ENCODE measurements at places on chromosomes 16 and 17.

DNA sequence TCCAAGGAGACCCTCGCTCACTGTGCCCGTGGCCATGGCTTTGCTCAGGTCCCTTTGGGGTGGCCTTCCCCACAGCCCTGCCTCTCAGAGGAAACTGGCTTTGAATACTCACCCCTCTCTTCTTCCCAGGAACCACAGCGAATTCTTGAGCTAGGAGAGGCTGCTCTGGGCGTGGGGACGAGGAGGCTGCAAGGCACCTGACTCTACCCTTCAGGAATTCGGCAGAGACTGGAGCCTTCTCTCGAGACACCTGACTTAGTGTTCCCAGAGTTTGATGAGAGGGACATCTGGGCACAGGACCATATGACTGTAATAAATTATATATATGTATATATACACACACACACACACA, 6.2 kb downstream of the LLGL2 start:
- no peak for DNase-seq

GRCh38 chr16:15961571-15962090, 12.2 kb downstream of the ABCC1 start:
- DNase-seq: no peak

- no peak for DNase-seq
These were observed 43.9 kb upstream of the TNRC6C start for GRCh38 chr17:77914385-77915254.

DNA sequence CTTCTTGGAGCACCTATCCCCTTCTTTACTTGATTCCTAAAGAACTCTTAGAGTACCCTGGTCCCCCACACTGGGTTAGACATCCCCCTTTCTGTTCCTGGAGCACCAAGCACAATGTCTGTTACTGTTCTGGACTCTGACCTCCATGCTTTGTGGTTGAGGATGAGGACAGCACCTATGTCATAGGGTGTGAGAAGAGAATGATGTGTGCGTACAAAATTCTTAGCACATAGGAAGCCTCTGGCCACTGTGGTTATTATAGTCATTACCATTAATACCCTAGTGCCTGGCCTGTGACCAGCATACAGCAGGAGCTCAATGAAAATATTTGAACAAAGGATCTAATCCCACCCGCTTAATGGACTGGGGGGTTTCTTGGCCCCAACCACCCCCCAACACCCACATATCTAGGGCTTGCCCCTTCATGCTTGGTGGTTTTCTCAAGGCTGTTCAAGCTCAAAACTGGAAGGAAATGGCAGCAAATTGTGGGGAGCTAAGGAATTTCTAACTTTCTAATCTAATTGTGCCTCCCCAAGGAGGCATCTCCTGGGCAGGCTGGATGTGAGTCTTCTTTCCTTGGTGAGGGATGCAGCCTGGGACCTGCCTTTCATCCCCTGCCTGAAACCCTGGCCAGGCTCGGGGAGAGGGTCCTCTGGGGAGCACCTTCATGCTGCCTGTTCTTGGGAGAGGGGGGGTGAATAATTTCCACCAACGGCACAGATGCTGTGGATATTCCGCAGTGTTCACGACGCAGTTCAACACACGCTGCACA, 1.5 kb upstream of the CMIP start:
- no peak for DNase-seq

DNA sequence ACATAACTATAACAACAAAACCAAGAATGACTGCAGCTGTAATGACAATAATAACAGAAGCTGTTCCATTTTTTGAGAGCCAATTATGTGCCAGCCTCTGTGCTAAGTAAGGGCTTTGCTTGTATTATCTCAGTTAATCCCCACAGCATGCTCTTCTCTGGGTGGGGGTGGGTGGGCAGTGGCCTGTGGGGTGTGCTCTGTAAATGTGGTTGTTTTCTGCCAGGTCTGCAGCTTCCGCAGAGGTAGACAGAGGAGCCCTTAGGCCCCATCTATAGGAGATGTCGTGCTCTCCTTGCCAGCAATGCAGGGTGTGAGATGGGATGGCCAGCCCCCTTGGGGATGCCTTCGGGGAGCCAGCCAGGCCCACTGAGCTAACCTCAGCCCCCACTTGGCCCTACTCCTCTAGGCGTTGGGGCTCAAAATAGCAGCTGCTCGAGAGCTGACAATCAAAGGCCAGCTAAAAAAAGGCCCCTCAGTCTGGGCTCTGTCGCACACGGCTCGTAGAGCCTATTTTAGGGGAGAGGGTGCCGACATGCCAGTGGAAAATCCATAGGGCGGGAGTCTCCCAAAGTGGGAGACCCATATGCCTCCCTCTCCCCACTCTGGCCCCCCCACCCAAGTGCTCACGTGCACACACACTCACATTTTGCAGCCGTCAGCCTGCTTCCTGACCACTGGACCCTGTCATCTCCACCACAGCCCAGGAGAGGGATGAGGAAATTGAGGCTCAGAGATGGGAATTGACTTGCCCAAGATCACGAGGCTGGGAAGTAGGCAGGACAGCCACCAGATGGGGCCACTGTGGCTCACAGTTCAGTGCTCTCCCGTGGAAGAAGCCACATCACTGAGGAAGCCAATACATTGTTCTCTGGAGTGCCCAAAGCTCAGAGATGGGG, 15.8 kb downstream of the CDH16 start:
- no peak for DNase-seq

- no peak for DNase-seq
These were observed 157.1 kb upstream of the WSCD1 start for GRCh38 chr17:5913032-5913531.

DNA sequence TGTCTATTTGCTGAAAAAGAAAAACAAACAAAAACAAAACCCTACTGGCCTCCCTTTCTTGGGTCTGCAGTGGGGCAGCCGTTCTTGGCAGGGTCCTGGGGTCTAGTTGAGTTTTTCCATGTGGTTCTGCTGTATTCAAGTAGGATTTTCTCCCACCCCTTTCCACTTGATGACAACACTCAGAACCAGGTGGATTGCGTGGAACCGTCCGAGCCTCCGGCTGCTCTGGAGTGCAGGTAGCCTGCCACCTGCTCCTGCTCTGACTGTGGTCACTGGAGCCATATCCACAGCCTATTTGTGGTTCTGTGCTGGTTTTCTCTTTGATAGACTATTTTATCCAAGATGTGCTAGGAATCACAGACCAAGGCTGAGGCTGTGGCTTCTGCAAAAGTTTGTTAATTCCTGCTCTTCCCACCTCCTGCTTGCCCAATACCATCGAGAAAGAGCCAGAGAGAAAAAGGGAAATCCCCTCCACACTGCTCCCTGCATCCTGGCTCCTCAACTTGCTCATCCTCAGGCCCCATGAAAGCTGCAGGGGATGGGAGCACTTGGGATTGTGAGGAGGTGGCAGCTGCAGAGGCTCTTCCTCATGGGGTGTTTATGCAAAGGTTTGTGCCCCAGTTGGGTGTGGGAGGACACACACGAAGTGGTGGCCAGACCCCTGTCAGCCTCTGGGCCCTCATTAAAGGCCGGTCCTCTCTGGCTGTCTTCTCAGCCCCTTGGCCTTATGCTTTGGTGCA, 377.8 kb upstream of the TNRC6C start:
- DNase-seq: no peak

DNA sequence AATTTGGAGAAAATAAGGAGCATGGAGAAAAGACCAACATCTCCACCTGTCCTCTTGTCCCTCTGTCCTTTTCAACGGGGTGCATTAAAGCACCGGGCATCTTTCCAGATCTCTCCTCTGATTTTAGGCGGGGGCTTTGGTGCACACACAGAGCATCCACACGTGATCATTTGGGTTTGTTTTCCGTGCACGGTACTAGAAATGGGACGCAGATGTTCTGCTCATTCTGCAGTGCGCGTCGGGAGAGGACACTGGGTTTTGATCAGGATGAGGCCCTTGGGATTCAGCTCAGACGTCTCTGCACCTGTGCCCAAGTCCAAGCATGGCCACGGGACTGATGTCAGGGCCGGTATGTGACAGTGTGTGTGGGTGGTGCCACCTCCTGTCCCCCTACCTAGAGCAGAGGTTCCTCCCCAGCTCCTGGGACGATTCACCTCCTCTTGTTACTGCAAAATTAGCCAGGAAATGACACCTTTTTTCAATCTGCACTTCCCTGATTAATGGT, 31.9 kb downstream of the PDIA2 start:
- no peak for DNase-seq

DNA sequence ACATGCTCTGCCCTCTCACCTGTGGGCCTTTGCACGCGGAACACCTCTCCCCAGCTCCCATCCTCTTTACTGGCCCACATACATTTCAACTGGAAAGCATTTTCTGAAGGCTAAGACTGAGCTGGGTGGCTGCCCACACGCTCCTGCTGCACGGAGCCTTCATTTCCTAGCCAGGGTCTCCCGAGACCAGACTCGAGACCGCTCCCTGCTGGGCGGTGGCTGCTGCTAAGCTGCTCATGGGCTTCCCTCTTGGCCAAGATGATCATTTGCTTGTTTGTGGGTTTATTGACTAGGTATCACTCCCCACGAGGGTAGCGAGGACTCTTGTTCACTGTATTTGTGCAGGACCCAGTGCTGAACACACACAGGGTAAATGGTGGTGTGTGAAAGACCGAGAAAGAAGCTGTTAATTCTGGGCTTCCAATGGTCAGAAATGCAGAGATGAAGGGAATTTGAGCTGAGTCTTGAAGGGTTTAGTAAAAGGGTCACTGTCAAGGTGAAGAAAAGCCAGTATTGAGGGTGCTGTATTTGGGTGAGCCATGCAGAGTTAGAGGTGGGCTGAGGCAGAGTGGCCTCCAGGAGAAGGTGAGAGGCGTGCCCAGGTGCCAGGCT, 907 bp downstream of the TRAPPC2L start:
- peak; percentile 25 for DNase-seq

Data from activated naive CD4-positive, alpha-beta T cell (primary cell).